ENCODE measurements at places on chromosomes 12 and 14. TPM values are rescaled to one million over a fixed set of nuclear protein-coding genes. Genes with fewer than 3 reads are reported as not detected.

DNA sequence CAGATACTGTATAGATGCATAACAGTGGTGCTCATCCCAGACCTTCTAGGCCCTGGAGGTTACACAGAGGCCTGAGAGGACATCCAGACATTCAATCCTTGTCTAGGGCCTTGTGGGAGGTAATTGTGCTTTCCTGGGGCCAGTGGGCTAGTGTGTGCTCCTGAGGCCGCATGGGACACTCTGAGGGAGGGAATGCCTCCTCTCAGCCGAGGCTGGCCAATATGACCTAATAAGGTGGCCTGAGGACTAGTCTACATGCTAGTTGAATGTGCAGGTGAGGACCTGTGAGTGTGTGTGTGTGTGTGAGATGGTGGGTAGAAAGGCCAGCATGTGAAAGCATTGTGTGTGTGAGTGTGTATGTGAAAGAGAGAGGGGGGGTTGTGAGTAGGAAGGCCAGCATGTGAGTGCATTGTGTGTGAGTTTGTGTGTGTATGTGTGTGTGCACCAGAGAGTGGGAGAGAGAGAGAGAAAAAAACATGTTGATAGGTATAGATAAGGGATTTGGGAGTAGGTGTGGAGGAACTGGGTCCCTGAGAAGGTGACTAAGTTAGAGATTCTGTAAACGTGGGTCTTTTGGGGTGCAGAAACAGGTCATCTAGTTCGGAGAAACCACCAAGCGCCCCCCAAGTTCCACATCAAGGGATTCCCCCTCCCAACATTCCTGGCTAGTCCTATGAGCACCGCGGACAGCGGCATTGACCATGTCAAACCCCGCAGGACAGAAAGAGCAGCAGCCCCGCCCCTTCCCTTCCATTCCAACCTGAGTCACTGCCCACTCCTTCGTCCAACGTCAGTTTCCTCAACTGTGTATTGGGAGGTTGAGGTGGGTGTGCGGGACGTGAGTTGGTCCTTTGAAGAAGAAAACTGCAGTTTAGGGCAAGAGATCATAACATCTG lies 9.7 kb upstream of the KRT81 start:
- DNase-seq, result no peak
- H3K27ac ChIP-seq, result no peak overlapping the region
- no peak overlapping the region for H3K4me3 ChIP-seq

- no peaks in the 10 kb centered on the region for H3K36me3 ChIP-seq
- no peaks in the 10 kb centered on the region for H3K4me1 ChIP-seq
- no peak for DNase-seq
- H3K4me3 ChIP-seq, result no peak overlapping the region
- peaks cover 15% of the 10 kb centered on the region for H3K27me3 ChIP-seq
Observed at GRCh38 chr14:96710060-96710666, 87.0 kb upstream of the VRK1 start.

CMKLR1 gene
- total RNA-seq, result 6.2 TPM

IL22 gene
- total RNA-seq, result not detected

GRCh38 chr14:32450919-32451675 lies 122.0 kb downstream of the AKAP6 start:
- H3K27me3 ChIP-seq, result no peaks in the 10 kb centered on the region
- H3K4me1 ChIP-seq, result peaks cover 5% of the 10 kb centered on the region
- DNase-seq, result no peak
- no peaks in the 10 kb centered on the region for H3K36me3 ChIP-seq
- peak overlapping the region; percentile 13 for H3K27ac ChIP-seq
- H3K4me3 ChIP-seq, result no peak overlapping the region

DHRS2 gene
- not detected for total RNA-seq

- no peaks in the 10 kb centered on the region for H3K4me1 ChIP-seq
- H3K27ac ChIP-seq, result no peak overlapping the region
- no peak for DNase-seq
- no peaks in the 10 kb centered on the region for H3K36me3 ChIP-seq
- H3K4me3 ChIP-seq, result no peak overlapping the region
Observed at GRCh38 chr12:7241404-7242005, 52.0 kb downstream of the PEX5 start.

DNA sequence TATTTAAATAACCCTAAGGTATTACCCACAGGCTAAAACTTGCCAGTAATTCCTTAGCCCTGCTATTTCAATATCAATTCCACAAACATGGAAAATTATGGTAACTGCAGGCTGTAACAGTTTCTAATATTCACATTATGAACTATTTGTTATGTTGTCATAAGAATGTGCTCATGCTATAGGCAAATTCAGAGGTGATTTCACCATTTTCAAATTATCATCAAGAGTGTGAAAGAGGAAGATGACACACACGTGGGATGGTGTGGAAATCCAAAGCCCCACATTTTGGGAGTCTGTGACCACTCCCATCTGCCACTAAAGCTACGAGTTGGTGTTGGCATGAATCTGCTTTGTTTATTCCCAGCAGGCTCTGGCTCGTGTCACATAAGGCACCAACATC lies 5.9 kb upstream of the MYO1A start:
- H3K27me3 ChIP-seq, result no peaks in the 10 kb centered on the region
- peaks cover 7% of the 10 kb centered on the region for H3K36me3 ChIP-seq
- H3K4me3 ChIP-seq, result no peak overlapping the region
- no peak for DNase-seq

GRCh38 chr14:31110872-31111271 lies 84.7 kb upstream of the STRN3 start:
- no peaks in the 10 kb centered on the region for H3K4me1 ChIP-seq
- no peak for DNase-seq
- H3K27me3 ChIP-seq, result no peaks in the 10 kb centered on the region

DNA sequence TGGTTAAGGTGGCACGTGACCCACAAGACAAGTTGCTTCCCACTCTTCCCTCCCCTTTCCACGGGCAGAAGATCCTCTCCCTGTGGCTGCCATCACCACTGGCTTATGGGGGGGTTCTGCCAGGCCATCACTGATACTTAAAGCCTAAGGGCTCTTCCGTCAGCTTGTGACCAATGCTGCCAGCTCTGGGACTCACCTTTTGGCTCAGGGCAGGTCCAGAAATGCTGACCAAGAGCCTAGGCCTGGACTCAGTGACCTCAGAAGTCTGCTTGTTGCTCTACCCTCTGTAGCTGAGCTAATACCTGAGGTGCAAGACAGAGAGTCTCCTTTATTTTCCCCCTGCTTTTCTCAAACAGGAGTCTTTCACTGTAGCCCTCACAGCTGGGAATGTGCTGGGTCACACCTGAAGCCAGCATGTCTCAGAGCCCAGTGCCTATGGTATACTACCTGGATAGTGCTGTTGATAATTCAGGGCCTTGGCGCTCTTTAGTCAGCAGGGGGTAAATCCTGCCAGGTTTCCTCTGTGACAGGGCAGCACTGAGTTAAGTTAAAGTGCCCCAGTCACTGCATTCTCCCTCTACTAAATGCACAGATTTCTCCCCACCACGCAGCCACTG lies 19.7 kb downstream of the FGD4 start:
- H3K27me3 ChIP-seq, result no peaks in the 10 kb centered on the region
- H3K27ac ChIP-seq, result no peak overlapping the region
- no peaks in the 10 kb centered on the region for H3K36me3 ChIP-seq
- H3K4me1 ChIP-seq, result peaks cover 10% of the 10 kb centered on the region
- DNase-seq, result no peak
- H3K4me3 ChIP-seq, result no peak overlapping the region

ESPL1 gene
- total RNA-seq, result 0.83 TPM

FLRT2 gene
- 1.3 TPM for total RNA-seq

- no peak overlapping the region for H3K27ac ChIP-seq
- H3K36me3 ChIP-seq, result no peaks in the 10 kb centered on the region
- no peak for DNase-seq
- H3K4me3 ChIP-seq, result no peak overlapping the region
- H3K4me1 ChIP-seq, result peaks cover 15% of the 10 kb centered on the region
Observed at GRCh38 chr14:24110523-24110922, 4.1 kb upstream of the DCAF11 start.

- H3K4me3 ChIP-seq, result no peak overlapping the region
- H3K36me3 ChIP-seq, result no peaks in the 10 kb centered on the region
- no peak overlapping the region for H3K27ac ChIP-seq
- no peaks in the 10 kb centered on the region for H3K27me3 ChIP-seq
- H3K4me1 ChIP-seq, result no peaks in the 10 kb centered on the region
Observed at GRCh38 chr12:103392722-103393121, 103.0 kb downstream of the C12orf42 start.

- no peaks in the 10 kb centered on the region for H3K36me3 ChIP-seq
- DNase-seq, result no peak
- no peak overlapping the region for H3K4me3 ChIP-seq
- H3K27me3 ChIP-seq, result no peaks in the 10 kb centered on the region
- H3K27ac ChIP-seq, result no peak overlapping the region
Observed at GRCh38 chr14:57323721-57324120, 55.0 kb downstream of the AP5M1 start.

DNA sequence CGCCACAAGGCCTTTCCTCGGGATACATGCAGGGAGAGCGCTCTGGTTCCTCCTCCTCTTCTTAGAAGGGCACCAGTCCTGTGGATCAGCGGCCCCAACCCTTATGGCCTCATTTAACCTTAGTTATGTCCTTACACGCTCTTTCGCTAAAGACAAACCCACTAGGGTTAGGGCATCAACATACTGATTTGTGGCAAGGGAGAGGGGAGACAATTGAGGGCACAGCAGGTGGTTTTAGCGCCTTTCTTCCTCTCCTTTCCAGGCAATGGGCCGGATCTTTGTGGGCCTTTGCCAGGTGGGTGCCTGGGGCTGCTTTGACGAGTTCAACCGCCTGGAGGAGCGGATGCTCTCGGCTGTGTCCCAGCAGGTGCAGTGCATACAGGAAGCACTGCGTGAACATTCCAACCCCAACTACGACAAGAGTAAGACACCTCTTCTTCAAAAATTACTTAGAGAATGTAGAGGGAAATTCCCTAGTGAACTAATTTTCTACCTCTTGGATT lies 43.6 kb downstream of the DYNC1H1 start:
- H3K4me3 ChIP-seq, result no peak overlapping the region
- H3K36me3 ChIP-seq, result peaks cover 100% of the 10 kb centered on the region
- H3K27ac ChIP-seq, result no peak overlapping the region
- no peaks in the 10 kb centered on the region for H3K4me1 ChIP-seq
- no peak for DNase-seq

AP4S1 gene
- 8.5 TPM for total RNA-seq

ZNF891 gene
- 1.0 TPM for total RNA-seq

DNA sequence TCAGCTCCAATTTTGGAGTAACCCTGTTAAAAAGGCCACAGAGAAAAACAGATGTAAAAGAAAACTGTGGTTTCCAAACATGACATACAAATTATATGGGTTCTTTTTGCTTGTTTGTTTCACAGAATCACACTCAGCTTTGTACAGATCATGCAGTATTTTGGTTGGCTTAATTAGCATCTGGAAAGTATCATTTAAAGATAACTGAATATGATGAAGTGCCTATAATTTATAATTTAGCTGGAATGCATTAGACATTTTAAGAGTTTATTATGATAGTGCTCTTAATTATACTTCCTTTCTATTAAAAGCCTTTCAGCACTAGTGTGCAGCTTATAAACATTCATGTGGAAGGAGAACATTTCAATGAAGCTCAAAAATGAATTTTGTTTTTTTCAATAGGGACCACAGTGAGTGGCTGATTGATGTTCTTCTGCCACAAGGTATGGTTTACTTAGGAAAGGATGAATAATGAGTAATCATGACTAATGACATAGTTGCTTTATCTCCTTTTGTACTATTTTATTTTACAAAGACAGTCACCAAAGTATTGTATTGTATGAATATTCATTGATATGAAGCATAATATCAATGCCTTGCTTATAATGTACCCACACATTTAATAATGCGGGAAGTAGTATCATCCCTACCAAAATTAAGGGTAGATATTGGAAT lies 98.3 kb downstream of the UNC79 start:
- H3K4me3 ChIP-seq, result no peak overlapping the region
- no peaks in the 10 kb centered on the region for H3K4me1 ChIP-seq
- H3K27me3 ChIP-seq, result no peaks in the 10 kb centered on the region
- no peak for DNase-seq
- H3K27ac ChIP-seq, result no peak overlapping the region

GRCh38 chr12:47122602-47123001 lies 42.8 kb upstream of the AMIGO2 start:
- no peaks in the 10 kb centered on the region for H3K36me3 ChIP-seq
- no peak for DNase-seq
- no peak overlapping the region for H3K27ac ChIP-seq
- H3K27me3 ChIP-seq, result no peaks in the 10 kb centered on the region

- DNase-seq, result no peak
- peaks cover 16% of the 10 kb centered on the region for H3K4me1 ChIP-seq
- peak overlapping the region; percentile 4 for H3K4me3 ChIP-seq
Observed at GRCh38 chr12:52233462-52234207, 592 bp downstream of the KRT7 start.

GRCh38 chr12:71744522-71745300 lies 10.0 kb upstream of the RAB21 start:
- no peaks in the 10 kb centered on the region for H3K27me3 ChIP-seq
- DNase-seq, result no peak
- no peak overlapping the region for H3K27ac ChIP-seq
- no peaks in the 10 kb centered on the region for H3K36me3 ChIP-seq
- no peaks in the 10 kb centered on the region for H3K4me1 ChIP-seq

- no peaks in the 10 kb centered on the region for H3K4me1 ChIP-seq
- H3K27me3 ChIP-seq, result no peaks in the 10 kb centered on the region
- DNase-seq, result no peak
Observed at GRCh38 chr12:102625819-102626218, 145.5 kb upstream of the IGF1 start.

All from heart left ventricle (tissue), 16 donors.